ENCODE measurements at places on chromosomes 4 and X.

DNA sequence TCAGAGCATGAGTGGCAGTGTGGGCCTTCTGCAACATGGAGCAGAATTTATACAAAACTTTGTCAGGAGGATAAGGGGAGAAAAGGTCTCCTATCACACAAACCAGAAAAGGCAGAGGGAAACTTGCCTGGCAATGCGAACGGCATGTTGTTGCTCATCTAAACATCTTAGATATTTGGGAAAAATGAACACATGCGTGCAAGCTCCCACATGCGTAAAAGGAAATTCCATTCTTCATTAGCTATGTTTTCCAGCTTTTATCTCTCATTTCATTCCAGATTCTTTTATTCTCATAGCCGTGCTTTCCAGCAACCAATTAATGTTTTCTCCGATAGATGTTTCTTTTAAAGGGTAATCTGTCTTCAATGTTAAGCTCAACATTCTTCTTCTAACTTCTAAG is 31.3 kb upstream of the GBA3 start:
- no peak for DNase-seq

- no peak for DNase-seq
Observed at GRCh38 chr4:99945718-99946355, 581 bp downstream of the DNAJB14 start.

DNA sequence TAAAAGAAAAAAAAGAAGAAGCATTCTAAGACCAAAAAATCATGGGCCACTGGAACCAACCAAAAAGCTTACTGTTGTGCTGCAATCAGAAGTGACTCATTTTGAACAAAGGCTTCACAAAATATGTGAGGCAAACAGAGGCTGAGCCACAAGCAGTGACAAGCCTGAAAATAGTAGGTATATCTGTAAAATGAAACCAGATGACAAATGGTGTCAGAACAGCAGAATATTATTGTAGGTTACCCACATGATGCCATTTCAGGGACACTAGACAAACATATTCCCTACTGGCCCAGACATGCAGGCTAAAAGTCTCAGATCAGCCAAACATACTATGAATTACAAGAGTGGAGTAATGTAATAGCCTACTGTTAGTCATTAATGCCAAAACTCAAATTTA is 1301.8 kb upstream of the DIAPH2 start:
- DNase-seq: no peak

DNA sequence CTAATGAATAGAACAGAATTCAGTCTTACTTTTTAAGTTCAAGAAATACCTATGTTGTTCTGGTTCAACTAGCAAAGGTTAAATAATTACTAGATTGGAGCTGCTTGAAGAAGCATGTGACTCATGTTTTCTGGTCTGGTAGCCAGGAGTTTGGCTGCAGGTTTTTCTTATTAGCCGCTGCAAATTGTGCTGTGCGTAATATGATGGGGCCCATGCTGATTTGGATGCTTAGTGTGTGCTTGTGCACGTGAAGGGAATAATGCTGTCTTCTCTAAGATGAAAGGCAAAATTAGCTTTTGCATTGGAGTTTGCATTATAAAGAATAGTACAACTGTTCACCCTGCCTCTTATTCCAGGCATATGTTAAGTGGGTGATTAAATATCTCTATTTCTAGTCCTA is 219.6 kb downstream of the SNCA start:
- no peak for DNase-seq

DNA sequence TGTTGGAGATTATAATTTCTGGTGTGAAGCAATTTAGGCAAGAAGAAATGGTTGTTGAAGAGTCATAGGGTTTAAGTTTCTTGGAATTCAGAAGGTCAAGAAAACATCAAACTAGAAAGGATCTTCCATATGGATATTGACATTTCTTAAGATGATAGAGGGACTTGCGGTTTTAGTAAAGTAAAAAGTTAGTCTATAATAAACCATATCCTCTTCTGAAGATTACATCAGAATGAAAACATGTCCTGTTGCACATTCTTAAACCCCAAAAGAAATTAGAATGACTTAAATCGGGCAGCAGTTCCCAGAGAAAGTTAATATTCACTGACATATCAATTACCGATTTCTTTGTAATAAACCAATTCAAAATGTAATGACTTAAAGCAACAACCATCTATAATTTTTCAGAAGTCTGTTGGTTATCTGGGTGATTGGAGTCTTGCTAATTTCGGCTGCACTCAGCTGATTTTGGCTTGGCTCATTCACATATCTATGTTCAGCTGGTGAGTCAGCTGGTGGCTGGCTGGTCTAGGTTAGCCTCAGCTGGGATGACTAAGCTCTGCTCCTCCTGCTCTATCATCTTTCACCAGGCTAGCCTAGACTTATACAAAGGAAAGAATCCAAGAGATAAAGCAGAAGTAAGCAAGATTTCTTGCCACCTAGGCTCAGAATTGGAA is 24.4 kb upstream of the DYNLT3 start:
- DNase-seq: no peak

DNA sequence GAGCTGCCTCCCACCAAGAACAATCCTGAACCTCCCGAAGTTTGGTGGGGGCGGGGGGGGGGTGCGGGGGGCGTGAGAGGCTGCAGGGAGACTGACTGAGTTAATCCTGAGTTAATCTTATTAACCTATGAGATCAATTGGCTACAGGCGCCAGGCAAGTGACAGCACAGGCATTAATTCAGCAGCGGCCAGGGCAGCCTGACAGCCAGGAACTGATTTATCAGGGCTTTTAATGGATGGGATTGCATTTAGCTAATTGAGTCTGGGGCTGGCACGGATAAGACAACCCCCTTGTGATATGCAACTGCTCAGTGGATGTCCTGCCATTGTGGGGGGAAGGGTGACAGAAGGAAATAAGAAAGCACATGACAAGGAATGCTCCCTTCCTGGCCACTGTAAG is 16.3 kb downstream of the RTL5 start:
- DNase-seq: no peak

All from NCI-H2227 treated with DMSO at 0.1 percent for 48 hours (cell line).